ENCODE measurements at places on chromosomes 5 and 9.

GRCh38 chr5:42656651-42657015 is 100.0 kb upstream of the CCDC152 start:
- no peak for DNase-seq

GRCh38 chr5:151733358-151734063 is 24.9 kb downstream of the ATOX1 start:
- no peak for DNase-seq

DNA sequence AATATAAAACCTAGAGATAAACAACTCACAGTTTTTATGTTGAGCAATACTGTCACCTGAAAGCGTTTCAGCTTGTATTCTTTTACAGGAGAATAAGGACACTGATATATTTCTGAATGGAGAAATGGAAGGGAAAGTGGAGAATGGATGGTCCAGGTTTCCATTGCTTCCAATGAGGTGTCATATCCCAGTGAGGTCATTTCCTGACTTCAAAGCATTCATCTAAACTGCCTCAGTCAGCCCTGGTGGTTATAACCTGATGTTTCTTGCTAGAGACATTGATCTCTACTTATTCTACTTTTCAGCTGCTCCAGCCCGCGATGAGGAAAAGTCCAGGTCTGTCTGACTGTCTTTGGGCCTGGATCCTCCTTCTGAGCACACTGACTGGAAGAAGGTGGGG is 2.6 kb downstream of the GABRA1 start:
- DNase-seq = no peak

DNA sequence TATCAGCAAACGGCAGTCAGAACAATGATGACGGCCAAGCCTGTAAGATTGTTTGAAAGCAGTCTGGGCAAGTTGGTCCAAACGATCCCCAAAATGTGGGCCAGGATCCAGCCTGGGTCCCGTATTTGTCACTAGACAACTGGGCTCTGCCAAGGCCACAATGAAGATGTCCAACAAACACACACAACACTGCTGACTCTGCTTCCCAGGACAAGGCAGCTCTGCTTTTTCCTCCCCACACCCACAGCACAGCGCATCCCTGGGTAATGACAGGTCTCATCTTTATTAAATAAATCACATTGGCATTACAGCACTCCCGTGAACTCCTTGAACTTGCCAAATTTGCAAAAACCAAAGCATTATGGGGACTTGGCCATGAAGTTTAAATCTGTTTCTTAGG is 424.1 kb upstream of the ACTBL2 start:
- DNase-seq = no peak

- DNase-seq = no peak
Measured at GRCh38 chr5:151880324-151880723, 44.3 kb downstream of the GLRA1 start.

DNA sequence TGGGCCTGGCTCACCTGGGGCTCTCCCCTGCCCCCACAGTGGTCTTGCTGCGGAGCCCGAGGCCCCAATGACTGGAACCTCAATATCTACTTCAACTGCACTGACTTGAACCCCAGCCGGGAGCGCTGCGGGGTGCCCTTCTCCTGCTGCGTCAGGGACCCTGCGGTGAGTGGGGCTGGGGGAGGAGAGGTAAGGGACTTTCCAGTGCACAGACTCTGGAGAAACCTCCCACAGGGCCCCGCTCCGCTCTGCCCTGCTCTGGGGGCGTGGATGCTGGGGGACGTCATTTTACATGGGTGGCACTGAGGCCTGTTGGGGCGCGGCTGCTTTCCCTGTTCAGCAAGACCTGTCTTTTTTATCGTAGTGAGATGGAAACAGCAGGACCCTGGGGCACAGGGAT is 7.6 kb downstream of the TSPAN17 start:
- DNase-seq = no peak

- no peak for DNase-seq
Measured at GRCh38 chr5:107121793-107122519, 548.8 kb downstream of the EFNA5 start.

DNA sequence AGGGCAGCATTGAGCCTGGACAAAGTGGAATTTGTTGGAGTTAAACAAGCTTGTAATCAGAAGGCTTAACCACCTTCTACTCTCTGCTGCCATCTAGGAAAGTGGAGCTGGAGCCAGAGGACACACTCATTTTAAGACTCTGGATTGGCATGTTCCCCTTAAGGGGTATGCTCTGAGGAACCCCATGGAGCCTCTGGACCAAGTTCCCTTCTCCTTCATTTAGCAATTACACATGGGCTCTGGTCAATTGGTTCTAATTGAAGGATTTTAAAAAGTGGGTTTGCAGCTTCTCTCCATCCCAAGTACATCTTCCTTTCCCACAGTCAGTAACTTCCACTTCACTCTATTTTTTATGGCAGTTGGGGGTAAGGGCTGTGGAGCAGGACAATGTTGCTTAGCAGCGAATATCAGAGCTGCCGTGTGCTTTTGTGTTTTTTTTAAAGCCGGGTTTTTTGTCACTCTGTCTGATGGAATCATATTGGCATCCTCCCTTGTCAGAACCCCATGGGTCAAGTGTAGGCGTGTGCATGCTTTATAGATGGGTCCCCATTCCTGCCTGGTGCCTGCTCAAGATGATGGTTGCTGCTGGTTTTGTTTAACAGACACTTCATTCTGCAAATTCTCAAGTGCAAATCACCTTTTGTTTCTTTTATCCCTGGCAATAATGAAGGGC is 330.7 kb upstream of the ADAMTSL1 start:
- no peak for DNase-seq

DNA sequence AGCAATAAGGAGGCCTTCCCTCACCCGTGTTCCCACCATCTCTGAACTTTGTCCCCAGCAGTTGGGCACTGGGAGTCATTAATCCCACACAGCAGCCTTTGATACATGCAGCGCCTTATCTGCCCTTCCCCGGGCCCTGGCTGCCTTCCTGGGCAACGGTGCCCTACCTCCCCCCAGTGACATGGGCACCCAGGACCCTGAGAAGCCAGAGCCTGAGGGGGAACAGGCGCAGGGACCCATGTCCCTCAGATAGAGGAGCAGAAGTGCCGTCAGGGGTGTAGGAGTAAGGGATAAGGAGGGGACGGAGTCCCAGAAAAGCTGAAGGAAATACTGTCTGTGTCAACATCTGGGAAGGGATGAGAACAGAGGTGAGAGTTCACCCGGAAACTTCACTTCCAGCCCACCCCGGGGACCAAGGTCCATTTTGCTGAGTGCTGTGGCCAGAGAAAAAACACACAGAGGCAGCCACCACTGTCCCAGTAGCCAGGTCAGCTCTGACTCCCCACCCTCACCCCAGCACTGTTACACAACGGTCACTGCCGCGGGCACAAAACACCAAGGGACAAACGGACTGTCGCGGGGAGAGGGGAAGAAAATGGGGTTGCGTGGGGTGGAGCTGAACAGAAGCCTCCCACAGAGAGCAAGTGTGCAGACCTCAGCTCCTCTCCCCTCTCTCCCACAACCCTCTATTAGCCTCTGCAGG is 3.8 kb downstream of the PCDH1 start:
- no peak for DNase-seq

- no peak for DNase-seq
Measured at GRCh38 chr9:106110483-106110882, 416.1 kb downstream of the TMEM38B start.

DNA sequence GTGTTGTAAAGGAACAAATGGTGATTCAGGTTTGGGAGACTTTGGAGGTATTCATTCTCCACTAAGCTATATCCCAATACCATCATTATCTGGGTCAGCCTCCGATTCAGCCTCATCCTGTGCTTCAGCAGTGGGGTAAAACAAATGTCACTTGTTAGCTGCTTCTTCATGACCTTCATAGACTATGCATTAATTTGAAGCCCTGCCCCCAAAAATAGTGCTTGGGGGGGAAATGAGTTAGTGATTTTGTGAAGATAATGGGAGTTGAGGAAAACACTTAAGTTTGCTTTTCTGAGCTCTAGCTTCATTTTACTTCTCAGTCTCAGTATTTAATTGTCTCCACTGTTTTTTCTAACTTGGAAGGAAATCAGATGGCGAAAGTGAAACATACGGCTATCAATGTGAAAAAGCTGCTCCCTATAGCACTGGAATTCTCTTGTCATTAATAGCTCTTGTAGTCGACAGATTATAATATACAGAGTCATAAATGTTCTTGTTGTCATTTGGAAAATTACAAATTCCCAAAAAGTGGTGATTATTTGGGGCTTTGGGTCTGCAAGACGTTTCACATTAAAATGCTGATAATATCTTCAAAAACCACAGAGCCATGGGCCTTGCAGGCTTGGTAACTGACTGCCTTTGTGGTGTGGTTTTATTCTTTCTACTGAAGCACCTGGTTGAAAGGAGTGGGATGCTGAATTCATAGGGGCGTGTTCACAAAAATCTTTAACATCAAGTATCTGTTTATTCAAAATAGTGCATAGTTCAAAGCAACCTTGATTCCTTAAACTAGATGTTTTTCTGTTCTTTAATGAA is 40.0 kb downstream of the PIK3R1 start:
- DNase-seq = no peak

DNA sequence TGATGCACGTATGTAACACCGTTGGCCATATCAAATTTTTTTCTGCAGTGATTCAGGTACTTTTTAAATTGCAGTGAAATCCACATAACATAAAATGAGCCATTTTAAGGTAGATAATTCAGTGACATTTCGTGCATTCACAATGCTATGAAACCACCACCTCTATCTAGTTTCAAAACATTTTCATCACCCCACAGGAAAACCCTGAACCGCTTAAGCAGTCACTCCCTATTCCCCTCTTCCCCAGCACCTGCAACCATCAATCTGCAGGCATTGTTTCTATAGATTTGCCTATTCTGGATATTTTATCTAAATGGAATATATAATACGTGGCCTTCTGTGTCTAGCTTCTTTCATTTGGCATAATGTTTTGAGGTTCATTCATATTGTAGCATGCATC is 79.2 kb downstream of the BOD1 start:
- DNase-seq = no peak

DNA sequence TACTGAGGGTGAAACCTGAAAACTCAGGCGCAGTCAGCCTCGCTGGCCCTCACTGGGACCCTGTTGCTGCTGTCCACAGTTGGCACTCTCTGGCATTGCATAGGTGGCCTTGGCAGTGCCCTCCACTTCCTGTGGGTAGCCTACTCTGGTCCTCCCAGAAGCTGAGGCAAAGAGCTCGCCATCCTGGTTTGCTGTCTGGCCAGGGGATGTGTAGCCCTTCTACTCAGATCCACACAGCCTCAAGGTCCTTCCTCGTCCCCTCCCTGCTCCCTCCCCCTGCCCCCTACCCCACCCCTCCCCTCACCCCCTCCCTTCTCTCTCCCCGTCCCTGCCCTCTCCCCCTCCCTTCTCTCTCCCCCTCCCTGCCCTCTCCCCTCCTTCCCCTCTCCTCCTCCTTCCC is 176.0 kb downstream of the OLFM1 start:
- no peak for DNase-seq

GRCh38 chr5:62083247-62083646 is 222.8 kb upstream of the KIF2A start:
- no peak for DNase-seq

DNA sequence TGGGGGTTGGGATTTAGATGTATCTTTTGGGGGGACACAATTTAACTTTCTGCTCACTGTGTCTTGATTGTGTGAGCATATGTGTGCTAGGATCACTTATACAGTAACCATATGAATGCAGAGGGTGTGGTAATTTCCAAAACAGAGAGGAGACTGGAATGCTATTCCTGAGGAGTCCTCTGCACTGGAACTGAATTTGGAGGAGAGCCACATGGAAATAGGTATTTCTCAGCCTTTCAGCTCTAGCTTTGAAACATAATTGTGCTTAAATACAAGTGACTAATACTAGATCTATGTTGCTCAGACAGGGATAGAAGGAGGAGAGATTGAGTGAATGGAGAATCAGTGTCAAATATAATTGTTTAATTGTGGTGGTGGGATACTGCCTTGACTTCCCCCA is 45.5 kb downstream of the FOCAD start:
- no peak for DNase-seq

DNA sequence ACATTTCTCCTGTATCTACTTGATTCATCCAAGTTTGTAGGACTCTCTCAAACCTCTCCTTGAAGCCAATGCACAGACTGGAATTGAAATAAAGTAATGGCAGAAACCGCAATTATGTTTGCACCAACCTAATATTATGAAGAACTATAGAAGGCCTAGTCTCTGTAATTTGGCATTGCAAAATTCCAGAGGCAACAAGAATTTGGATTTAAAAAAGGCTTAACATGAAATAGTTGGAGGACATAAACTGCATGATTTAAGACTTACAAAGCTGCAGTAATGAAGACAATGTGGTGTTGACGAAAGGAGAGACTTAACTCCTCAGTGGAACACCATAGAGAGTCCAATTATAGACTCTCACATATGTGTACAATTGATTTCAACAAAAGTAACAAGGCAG is 117.8 kb upstream of the MINAR2 start:
- no peak for DNase-seq

- no peak for DNase-seq
Measured at GRCh38 chr9:123682746-123683145, 247.2 kb downstream of the DENND1A start.

DNA sequence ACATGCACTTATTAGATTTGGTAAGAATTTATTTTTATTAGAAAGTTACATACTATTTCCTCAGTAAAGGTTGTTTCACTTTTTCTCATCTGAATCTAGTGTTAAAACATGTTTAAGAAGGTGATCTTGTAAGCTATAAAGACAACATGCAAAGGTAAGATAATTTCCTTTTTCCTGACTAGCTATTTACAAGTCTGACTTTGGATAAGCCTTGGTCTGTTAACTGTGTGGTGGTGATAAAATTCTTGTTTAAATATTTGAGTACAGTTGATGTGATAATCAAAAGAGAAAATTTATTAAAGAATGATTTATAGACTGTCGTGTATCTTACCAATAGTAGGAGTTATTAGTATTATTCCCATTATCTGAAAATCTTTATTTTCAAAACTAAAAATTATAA is 36.9 kb upstream of the GPR21 start:
- no peak for DNase-seq

- no peak for DNase-seq
Measured at GRCh38 chr5:139882961-139883539, 87.4 kb downstream of the PSD2 start.

DNA sequence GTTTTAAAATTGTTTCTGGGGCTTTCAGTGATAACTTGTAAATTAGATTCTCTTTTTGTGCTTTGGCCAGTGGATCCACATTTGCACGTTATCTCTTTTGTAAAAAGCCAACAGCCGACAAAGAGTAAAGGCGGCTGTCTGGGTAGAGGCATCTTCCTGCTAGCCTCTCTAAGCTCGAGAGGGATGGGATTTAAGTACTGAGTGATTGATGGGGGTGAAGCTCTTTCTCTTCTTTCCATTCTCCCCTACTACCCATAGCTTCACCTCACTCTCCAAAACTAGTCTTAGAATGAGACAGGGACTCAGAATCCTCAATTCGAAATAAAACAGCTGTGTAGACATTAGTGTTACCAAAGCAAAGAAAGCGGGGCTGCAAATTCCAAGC is 3.4 kb downstream of the PBX3 start:
- no peak for DNase-seq

- no peak for DNase-seq
Measured at GRCh38 chr5:51202161-51202560, 181.1 kb upstream of the ISL1 start.

All from stimulated activated CD4-positive, alpha-beta T cell treated with anti-CD3 and anti-CD28 coated beads, Interleukin-1b, Interleukin-23, amount 100 ng/mL, for 1 hour (primary cell).